ENCODE measurements at places on chromosomes 7 and 10.

GRCh38 chr7:99782012-99782953 is 1.7 kb downstream of the CYP3A4 start:
- no peak for DNase-seq

DNA sequence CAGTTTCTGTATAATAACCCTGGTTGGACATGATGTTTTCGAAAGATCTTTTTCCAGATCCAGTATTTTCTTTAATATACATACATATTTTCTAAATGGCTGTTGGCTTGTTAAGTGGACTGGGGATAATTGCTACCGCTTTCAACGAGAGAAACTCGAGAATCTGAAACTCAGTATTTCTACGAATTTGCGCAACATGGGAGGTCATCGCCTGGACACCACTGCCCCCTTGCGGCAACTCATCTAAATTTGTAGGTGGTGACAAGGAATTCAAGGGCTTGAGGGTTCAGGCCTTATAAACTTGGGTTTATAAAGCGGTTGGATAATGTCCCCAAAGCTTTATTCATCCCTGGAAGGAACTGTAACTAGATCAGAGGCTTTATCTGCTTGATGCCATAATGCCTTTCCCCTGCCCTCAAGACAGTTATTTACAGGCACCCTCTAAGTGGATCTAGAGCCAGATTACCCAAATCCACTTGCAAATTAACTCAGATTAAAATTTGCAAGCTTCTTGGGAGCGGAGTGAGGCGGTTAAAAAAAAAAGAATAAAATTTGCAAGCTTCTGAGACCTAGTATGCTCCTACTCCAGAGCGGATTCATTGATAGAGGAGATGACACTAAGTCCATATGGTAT is 21.3 kb upstream of the KCNK18 start:
- peak; percentile 83 for DNase-seq

DNA sequence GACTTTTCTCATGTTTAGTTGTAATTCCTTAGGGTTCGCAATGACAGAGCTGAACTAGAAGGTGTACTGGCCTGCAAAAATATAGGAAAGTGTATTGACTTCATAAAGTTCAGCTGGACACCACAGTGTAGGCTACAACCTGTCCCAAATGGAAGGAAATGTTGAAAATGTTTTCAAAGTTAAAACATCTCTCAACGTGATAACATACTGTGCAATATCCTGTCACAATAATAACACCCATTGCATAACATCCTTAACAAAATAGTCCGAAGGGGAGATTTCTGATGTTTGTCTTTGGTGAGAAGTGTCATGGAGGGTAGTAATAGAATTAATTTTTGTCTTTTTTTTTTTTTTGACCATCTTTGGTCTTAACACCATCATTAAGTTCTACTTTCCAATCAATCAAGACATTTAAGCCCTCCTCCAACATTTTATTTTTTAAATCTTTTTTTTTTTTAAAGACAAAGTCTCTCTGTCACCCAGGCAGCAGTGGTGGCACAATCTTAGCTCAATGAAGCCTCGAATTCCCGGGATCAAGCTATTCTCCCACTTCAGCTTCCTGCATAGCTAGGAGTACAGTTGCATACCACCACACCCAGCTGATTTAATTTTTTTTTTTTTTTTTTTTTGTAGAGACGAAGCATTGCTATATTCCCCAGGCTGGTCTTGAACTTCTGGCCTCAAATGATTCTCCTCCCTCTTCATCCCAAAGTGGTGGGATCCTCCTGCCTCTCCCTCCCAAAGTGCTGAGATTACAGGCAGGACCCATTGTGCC is 45.7 kb downstream of the DYNC1I1 start:
- DNase-seq, result no peak

GRCh38 chr7:39375047-39375873 is 190.9 kb upstream of the YAE1 start:
- no peak for DNase-seq

- no peak for DNase-seq
Measured at GRCh38 chr10:30037620-30038336, 21.6 kb downstream of the JCAD start.

DNA sequence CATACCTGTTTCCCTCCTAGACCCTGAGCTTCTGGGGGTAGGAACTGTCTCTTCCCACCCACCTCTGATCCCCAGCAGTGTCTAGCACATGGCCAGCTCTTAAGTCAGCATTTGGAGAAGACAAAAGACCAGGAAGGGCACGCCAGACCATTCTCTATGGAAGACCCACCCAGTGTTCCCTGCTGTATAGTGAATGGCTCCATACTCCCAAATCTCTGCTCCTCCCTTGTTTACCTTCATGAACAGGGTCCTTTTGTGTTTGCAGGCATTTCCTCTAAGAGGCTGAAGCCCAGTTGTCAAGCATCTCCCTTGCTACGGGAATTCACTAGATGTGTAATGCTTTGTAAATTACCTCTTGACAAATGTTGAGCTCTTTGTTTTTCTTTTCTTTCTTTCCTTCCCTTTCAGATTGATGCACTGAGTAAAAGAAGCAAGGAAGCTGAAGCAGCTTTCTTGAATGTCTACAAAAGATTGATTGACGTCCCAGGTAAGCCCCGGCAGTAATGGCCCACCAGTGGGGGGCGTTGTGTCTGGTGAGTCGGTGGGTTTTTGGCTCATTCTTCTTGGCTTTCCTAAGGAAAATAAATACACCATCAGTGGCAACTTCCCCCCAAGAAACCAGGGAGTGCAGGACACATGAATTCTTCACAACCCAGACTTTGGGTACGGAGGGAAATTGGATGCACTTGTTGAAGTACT is 216.6 kb upstream of the SH2B2 start:
- DNase-seq, result no peak

DNA sequence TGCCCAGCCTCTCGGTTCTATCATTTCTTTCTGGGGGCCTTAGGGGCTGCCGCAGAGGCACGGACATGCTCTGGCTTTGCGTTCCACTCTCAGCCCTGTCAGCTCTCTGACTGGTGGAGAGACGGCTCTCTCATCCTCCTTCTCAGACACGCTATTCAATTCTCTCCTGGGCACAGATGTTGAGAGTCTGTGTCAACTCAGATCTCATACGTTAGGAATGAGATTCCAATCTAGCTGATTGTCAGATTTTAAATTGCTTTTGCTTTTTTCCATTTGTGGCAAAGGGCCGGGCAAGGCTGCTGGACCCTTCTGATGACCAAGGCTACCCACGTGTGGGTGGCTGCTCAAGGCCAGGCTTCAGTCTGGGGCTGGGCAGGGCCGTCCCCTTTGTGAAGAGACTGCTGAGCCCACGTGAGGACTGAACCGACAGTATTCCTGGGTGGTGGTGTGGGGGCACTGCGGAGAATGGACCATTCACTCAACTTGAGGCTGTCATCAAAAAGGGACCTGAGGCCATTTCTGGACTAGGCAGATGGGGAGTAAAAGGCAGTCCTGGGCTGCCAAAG is 71.5 kb downstream of the CLEC2L start:
- DNase-seq, result no peak

- no peak for DNase-seq
Measured at GRCh38 chr10:47246406-47247147, 53.4 kb upstream of the GDF10 start.

GRCh38 chr7:155378580-155378934 is 79.4 kb upstream of the EN2 start:
- no peak for DNase-seq

DNA sequence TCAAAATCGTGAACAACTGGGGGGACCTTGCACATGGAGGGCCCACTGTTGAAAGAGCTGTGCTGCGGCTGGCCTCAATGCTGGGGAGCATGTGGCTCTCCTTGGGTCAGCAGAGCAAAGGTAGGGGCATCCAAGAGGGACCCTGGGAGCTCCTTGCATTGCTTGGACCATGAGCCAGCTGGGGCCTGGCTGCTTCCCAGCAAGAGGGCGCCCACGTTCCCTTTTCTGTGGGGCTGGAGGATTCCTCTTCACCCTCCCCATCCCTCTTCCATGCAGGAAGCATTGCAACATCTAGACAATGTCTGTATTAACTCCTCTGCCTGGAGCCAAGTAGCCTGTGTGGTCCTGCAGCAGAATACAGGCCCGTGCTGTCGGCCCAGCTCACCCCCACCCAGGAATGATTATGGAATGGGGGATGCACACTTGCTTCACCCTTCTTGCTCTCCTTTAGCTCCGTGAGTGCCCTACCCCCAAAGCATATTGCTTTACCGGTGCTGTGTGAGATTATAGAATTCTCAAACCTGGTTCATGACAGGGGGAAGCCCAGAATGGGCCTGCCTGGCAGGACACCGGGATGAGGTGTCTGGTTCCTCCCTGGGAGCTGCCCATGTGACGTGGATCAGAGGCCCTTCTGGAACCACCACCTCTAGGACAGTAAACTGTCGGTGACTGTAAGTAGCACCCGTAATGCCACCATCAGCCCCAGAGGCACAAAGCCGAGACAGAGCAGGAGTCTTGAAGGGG is 61.9 kb downstream of the SYPL1 start:
- no peak for DNase-seq

- DNase-seq, result no peak
Measured at GRCh38 chr7:147670759-147671158, 919.8 kb upstream of the C7orf33 start.

- DNase-seq, result no peak
Measured at GRCh38 chr7:24212073-24212472, 71.9 kb upstream of the NPY start.

GRCh38 chr10:72847681-72848080 is 45.9 kb upstream of the OIT3 start:
- DNase-seq, result no peak

- DNase-seq, result no peak
Measured at GRCh38 chr10:66307826-66308225, 618.0 kb upstream of the LRRTM3 start.

GRCh38 chr7:27217951-27218350 is 18.1 kb upstream of the HOXA13 start:
- no peak for DNase-seq

DNA sequence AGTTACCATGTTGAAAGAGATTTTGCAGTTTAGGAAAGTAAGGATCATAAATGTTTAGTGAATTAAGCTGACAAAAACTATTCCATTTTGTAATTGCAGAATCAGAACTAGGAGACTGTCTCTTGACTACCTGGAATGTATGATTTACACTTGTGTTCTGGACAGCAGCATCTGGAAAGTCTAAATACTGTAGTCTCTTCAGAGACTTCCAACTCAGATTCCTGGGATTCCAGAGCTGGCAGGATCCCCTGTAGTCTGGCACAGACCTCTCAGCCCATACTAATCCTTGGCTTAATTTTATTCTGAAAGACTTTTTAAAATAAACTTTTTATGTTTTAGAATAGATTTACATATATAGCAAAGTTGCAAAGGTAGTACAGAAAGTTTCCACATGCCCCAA is 452.7 kb downstream of the DPP6 start:
- DNase-seq, result no peak

GRCh38 chr10:60353519-60354258 is 36.0 kb downstream of the ANK3 start:
- DNase-seq, result peak; percentile 50

GRCh38 chr10:88901984-88902789 is 22.1 kb downstream of the STAMBPL1 start:
- no peak for DNase-seq

- DNase-seq, result no peak
Measured at GRCh38 chr7:138369797-138370196, 90.3 kb upstream of the TRIM24 start.

- DNase-seq, result no peak
Measured at GRCh38 chr10:48291190-48291589, 15.3 kb upstream of the MAPK8 start.

GRCh38 chr7:117825132-117825531 is 48.1 kb downstream of the CTTNBP2 start:
- no peak for DNase-seq

DNA sequence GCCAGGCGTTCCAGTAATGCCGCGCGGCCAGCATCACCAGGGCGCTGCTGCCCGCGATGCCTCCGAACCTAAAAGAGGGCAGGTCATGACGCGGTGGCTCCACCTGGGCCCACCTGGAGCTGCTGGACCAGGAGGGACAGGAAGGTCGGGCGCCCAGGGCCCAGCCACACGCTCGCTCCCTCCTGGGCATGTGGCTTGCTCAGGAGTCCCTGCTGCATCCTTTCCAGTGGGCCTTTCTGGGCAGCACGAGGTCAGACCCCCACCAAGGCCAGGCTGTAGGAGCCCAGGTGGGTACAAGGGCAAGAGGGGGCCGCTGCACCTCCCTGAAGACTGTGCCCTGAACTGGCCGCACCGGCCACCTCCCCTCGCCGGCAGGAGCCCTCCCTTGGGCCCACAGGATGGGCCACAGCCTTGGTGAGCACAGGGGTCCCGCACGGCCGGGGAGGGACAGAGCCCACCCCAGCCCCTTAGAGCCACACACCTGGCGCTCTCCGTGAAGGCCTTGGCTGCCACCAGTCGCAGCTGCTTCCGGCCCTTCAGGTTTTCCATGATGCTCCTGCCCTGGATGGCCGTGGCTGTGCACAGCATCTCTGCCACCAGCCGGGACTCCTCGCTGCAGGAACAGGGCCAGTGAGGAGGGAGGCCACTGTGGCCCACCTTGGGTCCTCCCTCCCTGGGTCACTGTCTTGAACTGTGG is 43.2 kb downstream of the CFAP46 start:
- peak; percentile 7 for DNase-seq

- DNase-seq, result no peak
Measured at GRCh38 chr10:133050371-133050770, 37.4 kb upstream of the ADGRA1 start.

DNA sequence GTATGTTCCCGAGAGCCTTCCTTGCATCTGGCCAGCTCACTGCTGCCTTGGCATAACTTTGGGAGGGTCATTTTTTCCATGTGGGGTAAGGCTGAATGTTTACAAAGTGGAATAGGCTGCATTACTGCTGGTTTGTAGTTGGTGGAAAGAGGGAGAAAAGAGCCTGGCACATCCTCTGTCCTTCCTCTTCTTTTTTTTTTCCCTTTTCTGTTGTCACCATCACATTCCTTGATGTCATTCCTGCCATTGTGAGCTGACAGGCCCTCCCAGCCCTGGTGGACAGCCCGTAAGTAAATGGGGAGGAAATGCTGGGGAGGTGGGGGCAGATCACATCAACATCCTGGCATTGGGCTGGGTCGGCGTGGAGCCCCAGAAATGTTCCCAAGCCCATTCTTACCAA is at the start of gene GARIN1A:
GARIN1A (plus strand) TSS at position 301 of the 400 bp plus-strand sequence. CDS start 106 bp downstream, outside the sequence.
- DNase-seq, result no peak

- DNase-seq, result no peak
Measured at GRCh38 chr10:87846023-87846422, 17.3 kb downstream of the KLLN start.

GRCh38 chr7:51013861-51014511 is 231.3 kb upstream of the GRB10 start:
- DNase-seq, result no peak

DNA sequence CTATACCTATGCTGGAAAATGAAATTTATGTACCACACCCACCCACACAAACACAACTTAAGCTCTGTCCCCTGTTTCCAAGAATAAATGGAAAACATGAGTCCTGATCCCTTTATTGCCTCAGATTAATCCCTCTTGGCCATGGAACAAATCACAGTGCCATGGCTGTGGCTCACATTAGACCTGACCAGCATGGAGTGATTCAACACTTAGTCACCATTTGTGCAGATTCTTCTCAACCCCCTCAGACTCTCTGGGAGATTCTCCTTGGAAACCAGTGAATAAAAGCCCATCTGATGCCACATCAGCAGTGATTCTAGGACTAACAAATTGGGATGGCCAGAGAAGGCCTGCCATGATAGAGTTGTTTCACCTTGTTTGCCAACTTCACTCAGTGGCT is 204.4 kb upstream of the TMEM72 start:
- DNase-seq, result no peak

- no peak for DNase-seq
Measured at GRCh38 chr7:98630149-98630548, 13.1 kb downstream of the NPTX2 start.
